Activated CD8-positive, alpha-beta T cell treated with anti-CD3 and anti-CD28 coated beads, Interleukin-2, amount 10 ng/mL, durations not matched to agents 7 days and 5 days (primary cell): ENCODE measurements at places on chromosomes 5 and 9. TPM values are rescaled to one million over a fixed set of nuclear protein-coding genes. Genes with fewer than 3 reads are reported as not detected.

Gene IL3
- not detected for total RNA-seq

Gene CTSV
- 0.29 TPM for total RNA-seq

Gene ZNF483
- 2.2 TPM for total RNA-seq

Gene GGTA1
- not detected for total RNA-seq

Gene NME5
- not detected for total RNA-seq

Gene LCN12
- 1.7 TPM for total RNA-seq

Gene PPP3R2
- total RNA-seq = not detected

Gene OR1N2
- not detected for total RNA-seq

Gene PLAC8L1
- 0.42 TPM for total RNA-seq

Gene LRRC70
- 0.97 TPM for total RNA-seq

Gene TSTD2
- total RNA-seq = 13.0 TPM

Gene IFNK
- total RNA-seq = not detected

Gene COL15A1
- 0.37 TPM for total RNA-seq

Gene MYOT
- not detected for total RNA-seq

Gene MZB1
- total RNA-seq = 19.9 TPM

Gene C5orf52
- total RNA-seq = not detected

Gene FSTL4
- total RNA-seq = not detected

Gene PTPN3
- not detected for total RNA-seq
